ENCODE measurements at places on chromosomes 2 and 18.

DNA sequence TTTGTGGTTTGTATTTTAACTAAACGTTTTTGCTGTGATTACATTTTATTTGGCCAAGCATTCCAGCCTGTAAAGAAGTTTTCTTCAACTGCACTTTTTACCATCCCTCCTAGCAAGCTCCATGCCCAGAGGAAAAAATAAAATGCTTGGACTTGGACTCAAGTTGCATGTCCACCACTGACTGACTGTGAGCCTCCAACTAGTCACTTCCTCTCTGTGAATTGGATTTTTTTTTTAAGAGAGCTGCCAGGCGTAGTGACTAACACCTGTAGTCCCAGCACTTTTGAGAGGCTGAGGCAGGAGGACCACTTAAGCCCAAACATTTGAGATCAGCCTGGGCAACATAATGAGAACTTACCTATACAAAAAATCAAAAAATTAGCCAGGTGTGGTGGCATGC lies 1185.2 kb upstream of the PIK3C3 start:
- no peak for DNase-seq

DNA sequence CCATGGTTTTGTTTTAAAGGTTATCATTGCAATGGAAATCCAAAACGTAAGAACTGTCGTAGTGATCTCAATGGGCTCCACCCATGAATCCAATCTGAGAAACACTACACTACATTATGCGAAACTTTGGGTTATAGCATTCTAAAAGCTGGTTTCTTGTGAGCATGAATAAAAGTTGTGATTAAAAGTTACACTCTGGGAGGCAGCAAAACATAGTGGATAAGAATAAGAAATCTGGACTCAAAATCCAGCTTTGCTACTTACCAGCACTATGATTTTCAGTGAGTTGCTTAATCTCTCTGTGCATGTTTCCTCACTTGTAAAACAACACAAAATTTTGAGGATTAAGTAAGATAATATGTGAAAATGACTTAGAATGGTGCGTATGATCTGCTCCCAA lies 25.7 kb upstream of the THOC1 start:
- no peak for DNase-seq

- DNase-seq: no peak
Measured at GRCh38 chr2:127638361-127639110, 7.4 kb upstream of the GPR17 start.

DNA sequence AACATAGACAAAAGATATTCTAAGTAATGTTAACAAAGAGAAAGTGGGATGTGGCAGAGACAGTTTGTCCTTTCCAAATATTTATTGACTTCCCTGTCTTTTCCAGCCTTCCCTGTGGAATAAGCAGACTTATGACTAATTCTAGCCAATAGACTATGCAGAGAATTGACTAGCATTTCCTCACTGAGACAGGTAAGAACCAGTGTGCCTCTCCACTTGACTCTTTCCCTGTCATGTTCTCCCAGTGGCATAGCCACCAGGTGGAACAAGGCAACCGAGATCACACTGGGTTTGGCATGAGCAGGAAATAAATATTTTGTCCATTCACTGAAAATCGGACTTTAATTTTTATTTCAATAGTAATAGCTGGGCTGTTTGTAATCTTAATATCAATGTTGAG lies 168.1 kb upstream of the CTAGE1 start:
- DNase-seq: no peak

DNA sequence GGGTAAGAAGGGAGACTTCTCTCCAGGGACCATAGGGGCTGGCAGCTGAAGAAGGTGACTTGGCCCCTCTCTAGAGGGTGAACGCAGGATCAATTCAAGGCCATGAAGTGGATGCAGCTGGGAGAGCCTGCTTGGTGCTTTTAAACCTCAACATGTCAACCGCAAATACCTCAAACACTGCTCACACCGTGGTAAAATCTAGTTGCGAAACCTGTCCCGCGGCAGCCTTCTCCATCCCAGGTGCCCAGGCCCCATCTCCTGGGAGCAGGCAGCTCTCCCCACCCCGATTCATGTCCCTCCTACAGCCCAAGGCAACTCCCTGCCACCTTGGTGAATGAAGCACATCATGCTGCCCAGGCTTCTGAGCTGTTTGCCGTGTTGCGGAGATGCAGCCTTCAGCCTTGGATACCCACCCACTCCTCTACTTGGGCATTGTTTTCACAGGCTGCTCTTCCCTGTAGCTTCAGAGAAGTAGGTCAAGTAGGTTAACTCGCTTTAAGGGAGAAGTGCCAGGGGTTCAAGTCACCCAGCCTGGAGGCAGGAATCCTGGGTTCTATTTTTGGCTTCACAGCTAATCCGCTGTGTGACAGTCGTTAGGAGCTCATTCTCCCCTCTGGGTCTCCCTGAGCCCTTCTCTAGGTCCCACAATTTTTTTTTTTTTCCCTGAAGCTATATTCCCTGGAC lies 6.2 kb upstream of the EFR3B start:
- no peak for DNase-seq

DNA sequence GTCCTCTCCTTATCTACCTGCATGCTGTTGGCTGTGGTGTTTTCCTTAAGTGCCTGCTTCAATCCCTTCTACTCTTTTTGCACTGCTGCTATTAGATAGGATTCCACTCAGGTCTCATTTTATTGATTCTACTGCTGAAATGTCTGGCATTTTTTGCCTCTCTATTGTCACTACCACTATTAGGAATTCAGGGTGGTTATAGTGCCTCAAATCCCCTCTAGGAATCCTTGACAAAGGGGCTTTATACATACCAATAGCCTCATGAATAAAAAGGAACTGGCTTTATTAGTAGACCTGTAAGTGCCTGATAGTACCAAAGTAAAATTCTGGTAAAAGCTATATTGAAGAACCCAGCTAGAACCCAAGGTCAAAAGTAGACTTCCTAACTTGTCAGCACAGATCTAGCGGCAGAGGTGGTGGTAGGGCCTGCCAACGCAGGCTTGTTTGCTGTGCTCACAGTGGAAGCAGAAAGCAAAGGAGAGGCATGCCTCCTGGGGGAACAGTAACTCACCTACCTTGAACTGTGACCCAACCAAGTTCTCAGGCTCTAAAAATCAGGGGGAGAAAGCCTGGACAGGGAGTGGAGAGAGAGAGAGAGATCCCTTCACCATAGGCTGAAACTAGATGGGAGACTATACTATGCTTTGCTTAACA lies 200.8 kb downstream of the RAB3GAP1 start:
- DNase-seq: no peak

Data from activated CD4-positive, alpha-beta T cell treated with anti-CD3 and anti-CD28 coated beads, Interleukin-2, amount 50 U/mL, for 4 hours (primary cell).